ENCODE measurements at places on chromosomes 6 and 20.

- no peak for DNase-seq
These were observed 85.6 kb upstream of the KHDRBS2 start for GRCh38 chr6:62371453-62372210.

GRCh38 chr20:13024596-13024995, 15.8 kb downstream of the SPTLC3 start:
- DNase-seq = no peak

GRCh38 chr6:27547157-27548075, 74.5 kb upstream of the ZNF184 start:
- DNase-seq = no peak

- DNase-seq = no peak
These were observed 653 bp downstream of the FRMD1 start for GRCh38 chr6:168078175-168078942.

- no peak for DNase-seq
These were observed 96.1 kb downstream of the NUS1 start for GRCh38 chr6:117771403-117771802.

DNA sequence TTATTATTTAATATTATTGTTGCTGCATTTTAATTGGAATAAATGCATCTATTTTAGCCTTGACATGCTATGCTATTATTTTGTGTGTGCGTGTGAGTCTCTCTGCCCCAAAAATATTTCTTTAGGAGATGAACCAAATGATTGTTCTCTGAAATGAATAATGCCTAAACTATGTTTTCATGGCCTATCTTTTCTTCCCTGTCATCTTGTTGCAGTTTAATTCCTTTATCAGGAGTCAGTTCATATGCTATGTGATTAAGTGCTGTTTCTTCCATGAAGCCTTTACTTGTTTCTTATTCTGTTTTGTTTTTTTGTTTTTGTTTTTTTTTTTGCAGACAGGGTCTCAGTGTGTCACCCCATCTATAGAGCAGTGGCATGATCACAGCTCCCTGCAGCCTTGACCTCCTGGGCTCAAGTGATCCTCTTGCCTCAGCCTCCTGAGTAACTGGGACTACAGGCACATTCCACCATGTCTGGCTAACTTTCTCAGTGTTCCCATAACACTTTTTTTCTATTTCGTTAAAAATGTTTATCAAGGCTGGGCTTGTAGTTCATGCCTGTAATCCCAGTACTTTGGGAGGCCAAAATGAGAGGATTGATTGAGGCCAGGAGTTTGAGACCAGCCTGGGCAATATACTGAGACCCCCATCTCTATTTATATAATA, 25.7 kb downstream of the TPX2 start:
- no peak for DNase-seq

DNA sequence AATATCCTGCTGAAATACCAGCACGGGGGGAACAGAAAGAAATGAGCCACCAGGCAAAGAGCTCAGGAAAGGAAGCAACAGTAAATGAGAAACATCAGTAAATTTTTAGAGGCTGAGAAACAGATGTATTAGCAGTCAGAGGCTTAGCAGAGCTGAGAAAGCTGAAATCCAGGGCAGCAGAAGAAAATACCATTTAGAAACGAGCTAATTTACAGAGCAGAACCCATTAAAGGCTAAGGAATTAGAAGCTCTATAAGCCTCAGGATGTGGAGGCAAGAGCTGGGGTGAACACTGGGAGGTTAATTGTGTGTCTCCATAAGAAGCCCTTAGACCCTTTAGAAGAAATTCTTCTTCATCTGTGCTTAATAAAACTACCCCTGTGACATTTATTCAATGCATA, 178.6 kb upstream of the RGS17 start:
- DNase-seq = no peak

DNA sequence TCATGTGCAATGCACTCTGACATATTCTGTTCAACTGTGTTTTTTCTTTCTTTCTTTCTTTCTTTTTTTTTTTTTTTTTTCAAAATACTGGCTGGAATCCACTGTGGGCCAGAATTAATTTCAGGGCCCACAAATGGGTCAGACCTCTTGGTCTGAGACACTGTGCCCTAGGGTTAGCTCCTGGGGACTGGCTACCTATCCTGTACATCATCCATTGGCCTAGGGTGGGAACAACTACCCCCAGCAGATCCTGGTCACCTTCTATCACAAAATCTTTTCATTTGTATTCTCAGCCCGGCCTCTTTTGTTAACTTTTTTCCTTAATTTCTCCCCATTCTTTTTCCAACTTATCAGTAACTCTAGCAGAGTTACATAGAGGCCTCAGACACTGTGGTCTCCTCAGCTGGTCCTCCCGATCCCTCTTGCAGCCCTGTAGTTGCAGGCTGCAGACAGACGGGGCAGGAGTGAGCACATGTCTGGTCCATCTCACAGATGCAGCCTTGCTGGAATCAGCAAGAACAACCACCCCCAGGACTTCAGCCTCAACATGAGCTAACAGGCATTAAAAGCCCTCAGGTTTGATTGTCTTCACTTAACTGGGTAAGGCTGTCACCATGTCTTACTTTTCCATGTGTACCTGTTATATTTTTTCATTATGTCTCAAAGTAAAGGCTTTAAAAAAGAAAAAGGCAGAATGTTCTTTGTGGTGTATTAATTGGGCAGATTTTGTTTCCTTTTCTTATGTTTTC, 41.3 kb downstream of the TXLNB start:
- peak; percentile 75 for DNase-seq

GRCh38 chr6:33126101-33126714, 50.4 kb downstream of the HLA-DPB1 start:
- peak; percentile 57 for DNase-seq

- no peak for DNase-seq
These were observed 286.3 kb downstream of the KHDC1L start for GRCh38 chr6:72939004-72939403.

DNA sequence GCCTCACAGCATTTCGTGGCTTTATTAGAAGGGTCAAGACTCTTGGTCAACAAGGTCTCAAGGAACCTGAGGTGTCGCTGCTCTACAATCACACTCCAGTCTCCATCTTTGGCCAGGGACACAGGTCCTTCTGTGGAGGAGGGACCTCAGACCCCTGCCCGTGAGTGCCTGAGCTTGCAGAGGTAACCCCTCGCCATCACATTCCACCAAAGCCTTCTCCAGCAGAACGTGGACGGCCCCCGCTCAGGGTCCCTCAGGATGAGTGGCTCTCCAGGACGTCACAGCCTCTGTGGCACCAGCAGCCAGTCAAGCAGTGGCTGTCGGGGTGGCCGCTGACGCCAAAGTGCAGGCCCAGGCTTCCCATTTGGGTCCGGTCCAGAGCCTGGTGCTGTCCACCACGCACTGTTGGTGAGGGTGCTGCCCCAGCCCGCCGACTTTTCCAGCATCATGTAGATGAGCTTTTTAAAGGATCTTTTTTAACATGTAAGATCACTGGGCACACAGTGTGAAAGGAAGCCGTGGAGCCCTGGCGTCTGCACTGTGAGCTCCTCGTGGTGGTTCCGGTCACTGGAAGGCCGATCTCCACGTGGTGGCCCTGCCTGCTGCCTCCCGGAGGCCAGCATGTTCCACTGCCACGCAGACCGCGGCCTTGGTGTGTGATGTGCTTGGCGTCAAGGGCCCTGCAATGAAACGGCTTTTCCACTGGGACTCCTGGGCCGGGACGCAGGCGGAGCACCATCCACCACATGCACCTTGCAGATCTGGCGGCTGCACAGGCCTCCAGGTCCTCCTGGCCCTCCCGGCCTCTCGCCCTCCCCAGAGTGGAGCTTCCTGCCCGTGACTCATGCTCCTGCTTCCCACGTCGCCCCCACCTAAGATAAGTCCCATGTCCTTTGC, 8.3 kb upstream of the KIF25 start:
- no peak for DNase-seq

GRCh38 chr6:17859846-17860245, 127.6 kb downstream of the KIF13A start:
- DNase-seq = no peak

GRCh38 chr6:168013250-168013915, 15.9 kb downstream of the KIF25 start:
- DNase-seq = no peak

GRCh38 chr20:45229264-45230056, 8.3 kb downstream of the SEMG2 start:
- peak; percentile 73 for DNase-seq

DNA sequence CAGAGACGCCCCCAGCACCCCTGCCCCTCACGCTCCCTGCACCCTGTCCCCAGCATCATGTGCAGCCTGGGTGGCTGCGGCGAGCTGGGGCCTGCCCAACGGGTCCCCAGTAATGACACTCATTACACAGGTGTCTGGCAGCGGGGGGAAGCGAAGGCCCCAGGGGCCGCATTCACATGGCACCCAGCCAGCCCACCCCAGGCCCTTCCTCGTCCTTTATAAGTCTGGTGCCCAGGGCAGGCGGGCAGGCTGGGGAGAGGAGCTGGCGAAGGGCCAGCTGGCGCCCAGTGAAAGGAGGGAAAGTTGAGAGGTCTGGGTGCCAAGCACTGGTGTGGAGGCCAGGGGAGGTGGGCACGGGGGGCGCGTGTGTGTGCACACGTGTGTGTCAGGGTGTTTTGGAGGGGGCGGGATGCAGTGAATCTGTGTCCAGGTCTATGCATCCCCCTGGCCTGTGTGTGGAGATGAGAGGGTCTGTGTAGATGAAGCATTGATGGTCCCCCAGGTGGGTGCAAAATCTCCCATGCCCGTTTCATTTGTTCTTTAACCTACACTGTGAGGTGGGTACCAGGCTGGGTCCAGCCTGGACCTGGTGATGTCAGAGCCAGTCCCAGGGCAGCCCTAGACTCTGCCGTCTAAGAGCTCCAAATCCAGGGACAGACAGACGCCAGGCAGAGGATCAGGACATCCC, 105.3 kb downstream of the CEBPB start:
- DNase-seq = no peak

GRCh38 chr6:144194293-144194810, 44.0 kb downstream of the STX11 start:
- DNase-seq = no peak

GRCh38 chr6:21367148-21367547, 226.4 kb upstream of the SOX4 start:
- no peak for DNase-seq

GRCh38 chr20:3235666-3236324, 3.2 kb downstream of the SLC4A11 start:
- no peak for DNase-seq

GRCh38 chr6:88864359-88865054, 98.9 kb downstream of the RNGTT start:
- no peak for DNase-seq

GRCh38 chr20:19777315-19777714, 19.3 kb downstream of the RIN2 start:
- DNase-seq = no peak

DNA sequence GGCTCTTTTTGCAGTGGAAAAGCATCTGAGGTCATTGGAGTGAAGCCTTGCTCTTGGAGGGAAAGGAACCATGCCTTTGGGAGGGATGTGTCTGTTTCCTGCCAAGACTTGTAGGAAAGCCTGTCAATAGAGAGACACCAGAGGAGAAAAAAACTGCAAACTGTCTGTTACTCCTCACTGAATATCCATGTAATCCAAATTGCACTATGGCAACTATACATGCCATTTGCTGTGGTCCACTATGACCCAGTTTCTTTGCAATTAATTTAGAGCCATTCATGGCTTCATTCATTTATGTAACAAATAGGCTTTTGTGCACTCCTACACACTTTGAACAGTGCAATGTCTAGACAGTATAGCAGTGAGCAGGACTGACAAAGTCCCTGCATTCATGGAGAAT, 296.5 kb downstream of the SLC35F1 start:
- DNase-seq = no peak

All from AML-193 (cell line).